ENCODE measurements at places on chromosomes 7 and 10.

- no peak for DNase-seq
Observed at GRCh38 chr7:99126921-99127553, 16.9 kb downstream of the SMURF1 start.

DNA sequence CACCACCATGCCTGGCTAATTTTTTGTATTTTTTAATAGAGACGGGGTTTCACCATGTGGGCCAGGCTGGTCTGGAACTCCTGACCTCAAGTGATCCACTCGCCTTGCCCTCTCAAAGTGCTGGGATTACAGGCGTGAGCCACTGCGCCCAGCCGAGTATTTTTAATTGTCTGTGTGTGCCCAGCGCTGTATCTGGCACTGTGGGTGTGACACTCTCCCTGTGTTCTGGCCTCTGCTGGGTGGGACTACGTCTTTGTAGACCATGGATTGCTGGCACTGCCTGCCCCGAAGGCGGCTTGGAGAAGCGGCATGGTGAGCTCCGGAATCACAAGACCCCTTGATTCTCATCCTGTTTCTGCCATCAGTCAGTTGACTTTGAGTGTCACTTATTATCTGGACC lies 136.2 kb downstream of the CDH23 start:
- no peak for DNase-seq

GRCh38 chr10:28072573-28072972 lies 73.7 kb upstream of the ODAD2 start:
- DNase-seq: no peak

GRCh38 chr10:81900989-81901388 lies 26.0 kb downstream of the NRG3 start:
- DNase-seq: no peak

DNA sequence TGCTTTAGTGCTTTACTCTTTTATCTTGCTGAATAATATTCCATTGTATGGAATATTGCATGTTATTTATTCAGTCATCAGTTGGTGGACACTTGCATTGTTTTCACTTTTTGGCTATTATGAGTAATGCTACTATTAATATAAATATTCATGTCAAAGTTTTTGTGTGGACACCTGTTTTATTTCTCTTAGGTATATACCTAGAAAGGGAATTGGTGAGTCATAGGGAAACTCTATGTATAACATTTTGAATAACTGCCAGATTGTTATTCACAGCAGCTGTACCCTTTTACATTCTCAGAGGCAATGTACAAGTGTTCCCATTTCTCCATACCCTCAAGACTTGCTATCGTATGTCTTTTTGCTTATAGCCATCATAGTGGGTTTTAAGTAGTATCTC lies 268.7 kb downstream of the SEMA3A start:
- no peak for DNase-seq

DNA sequence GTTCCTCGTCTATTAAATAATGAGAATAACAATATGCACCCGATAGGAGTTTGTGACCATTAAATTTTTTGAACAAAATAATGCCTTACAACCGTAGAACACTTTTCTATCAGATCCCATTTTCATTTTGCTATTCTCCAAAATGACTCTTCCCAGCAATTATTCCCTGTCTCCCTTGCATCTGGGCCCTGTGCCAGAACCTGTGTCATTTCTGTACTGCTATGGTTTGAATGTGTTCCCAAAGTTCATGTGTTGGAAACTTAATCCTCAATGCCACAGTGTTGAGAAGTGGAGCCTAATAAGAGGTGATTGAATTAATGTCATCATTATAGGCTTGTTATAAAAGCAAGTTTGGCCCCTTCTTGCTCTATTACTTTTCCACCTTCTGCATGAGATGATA lies 33.2 kb upstream of the SMNDC1 start:
- no peak for DNase-seq

- no peak for DNase-seq
Observed at GRCh38 chr10:110344622-110345021, 39.9 kb upstream of the SMNDC1 start.

GRCh38 chr7:66359656-66360211 lies 154.6 kb downstream of the TPST1 start:
- DNase-seq: no peak

DNA sequence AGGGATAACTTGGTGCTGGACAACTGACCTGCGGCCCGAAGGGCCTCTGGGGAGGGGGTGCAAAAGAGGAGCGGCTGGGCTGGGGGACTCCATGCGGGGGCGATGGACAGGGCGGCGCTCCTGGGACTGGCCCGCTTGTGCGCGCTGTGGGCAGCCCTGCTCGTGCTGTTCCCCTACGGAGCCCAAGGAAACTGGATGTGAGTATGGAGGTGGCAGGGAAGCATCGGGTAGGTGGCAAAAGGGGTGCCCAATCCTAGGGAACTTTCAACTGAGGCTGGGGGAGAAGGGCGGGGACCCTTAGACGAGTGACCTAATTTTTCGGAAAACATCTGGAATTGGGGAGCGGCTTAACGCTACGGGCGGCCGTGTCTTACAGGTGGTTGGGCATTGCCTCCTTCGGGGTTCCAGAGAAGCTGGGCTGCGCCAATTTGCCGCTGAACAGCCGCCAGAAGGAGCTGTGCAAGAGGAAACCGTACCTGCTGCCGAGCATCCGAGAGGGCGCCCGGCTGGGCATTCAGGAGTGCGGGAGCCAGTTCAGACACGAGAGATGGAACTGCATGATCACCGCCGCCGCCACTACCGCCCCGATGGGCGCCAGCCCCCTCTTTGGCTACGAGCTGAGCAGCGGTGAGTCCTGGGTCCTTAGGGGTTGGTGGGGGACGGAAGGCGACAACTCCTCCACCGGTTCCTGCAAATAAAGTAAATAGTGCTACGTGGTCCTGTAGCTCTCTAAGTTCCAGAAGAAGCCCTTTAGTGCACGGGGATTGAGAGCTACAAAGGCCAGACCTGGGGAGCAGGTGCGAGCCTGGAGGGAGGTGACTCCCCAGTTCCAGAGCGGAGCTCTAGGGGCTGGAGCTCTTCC lies 622 bp downstream of the WNT16 start:
- DNase-seq: peak; percentile 15

- no peak for DNase-seq
Observed at GRCh38 chr7:20238754-20239324, 21.7 kb upstream of the MACC1 start.

DNA sequence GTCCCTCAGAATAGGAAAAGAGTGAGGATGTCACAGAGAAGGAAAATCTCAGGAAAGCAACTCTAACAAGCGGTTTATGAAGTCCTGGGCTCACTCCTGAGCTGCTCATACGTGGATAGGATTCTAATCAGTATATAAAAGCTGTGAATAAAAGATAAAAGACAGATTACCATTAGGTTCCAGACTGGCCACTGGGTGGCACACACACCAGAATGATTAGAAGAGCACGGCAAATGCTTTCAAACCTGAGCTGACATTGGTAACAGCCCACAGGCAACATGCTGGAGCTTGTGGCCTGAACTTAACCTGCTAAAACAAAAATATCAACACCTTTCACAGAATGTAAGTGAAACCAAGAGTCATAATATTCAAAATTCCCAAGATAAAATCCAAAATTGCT lies 370.8 kb downstream of the GRID1 start:
- DNase-seq: no peak

DNA sequence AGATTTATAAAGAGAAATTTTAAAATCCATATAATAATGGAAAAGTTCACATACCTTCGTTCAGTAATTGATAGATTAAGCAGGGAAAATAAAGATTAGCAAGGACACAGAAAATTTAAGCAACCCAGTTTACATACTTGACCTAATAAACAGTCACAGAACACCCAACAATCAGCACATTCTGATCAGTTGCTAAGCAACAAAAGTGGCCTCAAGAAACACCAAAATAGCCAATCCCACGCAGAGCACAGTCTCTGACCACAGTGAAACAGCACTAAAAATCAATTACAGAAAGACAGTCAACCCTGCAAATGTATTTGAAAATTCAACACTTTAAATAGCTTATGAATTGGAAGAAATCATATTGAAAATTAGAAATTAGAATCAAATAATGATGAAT lies 39.3 kb upstream of the DRGX start:
- no peak for DNase-seq

DNA sequence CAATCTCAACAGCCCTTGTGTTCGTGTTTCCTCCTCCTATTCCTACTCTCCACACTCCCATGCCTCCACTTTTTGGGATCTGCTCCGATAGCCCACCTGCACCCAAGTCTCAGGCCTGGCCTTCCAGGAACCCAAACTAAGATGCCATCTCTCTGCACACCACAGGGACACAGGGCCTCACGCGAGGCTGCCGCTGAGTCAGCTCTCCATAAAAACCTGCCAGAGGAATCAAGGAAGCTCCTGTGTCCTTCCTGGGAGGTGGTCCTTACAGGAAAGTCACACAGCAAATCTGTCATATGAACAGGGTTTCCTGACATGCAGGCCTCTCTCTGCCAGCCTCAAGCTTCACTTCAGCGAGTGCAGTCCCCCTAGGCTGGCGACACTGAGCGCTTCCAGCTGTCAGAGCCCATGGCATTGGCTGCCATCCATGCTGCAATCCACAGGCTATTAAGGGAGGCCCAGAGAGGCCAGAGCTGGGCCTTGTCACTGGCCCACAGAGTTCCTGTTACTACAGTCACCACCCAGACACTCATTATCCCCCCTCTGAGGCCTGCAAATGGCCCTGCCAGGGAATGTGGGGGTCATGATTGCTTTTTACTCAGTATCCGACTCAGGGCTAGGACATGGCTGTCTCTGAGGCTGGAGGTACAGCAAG lies 151.4 kb downstream of the OAT start:
- DNase-seq: no peak

GRCh38 chr7:129493555-129493954 lies 8.8 kb upstream of the SMKR1 start:
- DNase-seq: no peak
